ENCODE measurements at places on chromosomes 1 and 21.

DNA sequence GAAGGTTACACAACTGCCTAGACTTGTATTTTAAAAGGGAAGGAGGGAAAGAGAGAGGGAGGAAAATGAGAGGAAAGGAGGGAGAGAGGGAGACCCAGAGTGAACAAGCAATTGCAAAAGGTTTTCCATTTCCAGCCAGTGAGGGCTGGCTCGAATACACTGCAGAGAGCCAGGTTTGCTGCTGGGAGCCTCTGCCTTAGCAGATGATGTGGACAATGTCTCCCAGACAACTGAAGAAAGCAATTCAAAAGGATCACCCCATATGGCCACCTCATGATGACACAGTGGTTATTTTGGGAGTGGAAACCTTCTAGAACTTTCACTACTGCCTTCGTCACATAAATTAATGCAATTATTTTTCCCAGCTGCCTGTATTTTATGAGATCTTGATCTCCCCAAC lies 86.4 kb downstream of the BCAR3 start:
- DNase-seq = no peak

GRCh38 chr1:116024626-116025025 lies 48.3 kb downstream of the SLC22A15 start:
- DNase-seq = no peak

- DNase-seq = no peak
Observed at GRCh38 chr1:189289346-189289745, 1188.3 kb downstream of the BRINP3 start.

DNA sequence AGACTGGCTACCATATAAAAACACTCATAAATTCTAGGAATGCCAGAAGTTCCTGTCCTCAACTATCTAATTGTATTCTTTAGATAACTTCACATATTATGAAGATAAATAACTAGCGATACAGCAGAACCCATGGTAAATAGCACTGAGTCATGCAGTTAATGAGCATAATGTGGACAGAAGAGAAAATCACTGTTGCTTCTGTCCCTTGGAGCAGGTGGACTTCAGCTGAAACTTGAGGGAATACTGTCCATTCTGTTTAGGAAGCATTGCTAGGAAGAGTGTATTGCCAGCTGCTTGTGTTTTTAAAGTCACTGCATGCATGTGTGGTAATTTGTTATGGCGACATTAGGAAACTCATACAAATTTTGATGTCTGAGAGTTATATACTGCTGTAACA lies 854.4 kb downstream of the LTN1 start:
- no peak for DNase-seq

DNA sequence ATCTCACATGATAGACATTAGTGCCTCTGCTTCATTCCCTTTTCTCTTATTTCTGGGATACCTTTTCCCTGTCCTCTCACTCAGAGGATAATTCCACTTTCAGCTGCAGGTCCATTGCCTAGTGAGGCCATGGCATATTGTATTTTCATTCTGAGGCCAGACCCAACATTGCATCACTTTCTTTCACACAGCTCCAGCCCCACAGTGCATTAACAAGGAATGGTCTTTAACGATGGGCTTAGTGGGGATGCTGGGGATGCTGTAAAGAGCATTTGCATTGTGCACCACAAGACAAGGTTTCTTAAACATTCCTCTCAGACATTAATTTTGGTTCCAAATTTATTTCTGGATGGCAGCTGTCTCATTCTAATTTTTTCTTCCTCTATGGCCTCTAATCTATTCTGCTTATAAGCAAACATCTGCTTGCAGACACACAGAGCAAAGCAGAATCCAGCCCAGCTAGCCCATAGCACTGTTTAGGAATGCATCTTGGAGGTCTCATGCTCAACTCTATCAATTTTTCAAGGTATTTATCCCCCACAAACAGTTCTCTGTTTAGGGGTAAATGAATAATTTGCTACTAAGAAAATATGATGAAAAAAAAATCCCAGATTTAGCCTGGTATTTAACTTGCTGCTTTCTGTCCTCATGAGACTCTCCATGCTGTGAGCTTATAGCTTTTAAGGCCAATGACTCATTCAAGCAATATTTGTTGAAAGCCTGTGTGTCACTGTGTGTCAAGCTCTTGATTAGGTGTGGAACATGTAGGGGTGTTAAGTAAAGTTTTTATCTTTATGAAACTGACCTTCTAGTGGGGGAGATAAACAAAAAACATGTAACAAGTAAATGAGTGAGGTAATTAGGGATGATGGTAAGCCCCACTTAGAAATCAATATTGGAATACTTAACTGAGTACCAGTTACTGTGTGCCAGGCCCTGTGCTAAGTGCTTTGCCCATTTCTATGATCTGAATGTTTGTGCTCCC lies 44.5 kb upstream of the CCDC190 start:
- DNase-seq = no peak

GRCh38 chr1:93829061-93829460 lies 49.9 kb downstream of the DNTTIP2 start:
- no peak for DNase-seq

GRCh38 chr1:41581216-41582003 lies 96.9 kb upstream of the EDN2 start:
- no peak for DNase-seq

- DNase-seq = no peak
Observed at GRCh38 chr1:83077411-83077810, 921.5 kb downstream of the TTLL7 start.

DNA sequence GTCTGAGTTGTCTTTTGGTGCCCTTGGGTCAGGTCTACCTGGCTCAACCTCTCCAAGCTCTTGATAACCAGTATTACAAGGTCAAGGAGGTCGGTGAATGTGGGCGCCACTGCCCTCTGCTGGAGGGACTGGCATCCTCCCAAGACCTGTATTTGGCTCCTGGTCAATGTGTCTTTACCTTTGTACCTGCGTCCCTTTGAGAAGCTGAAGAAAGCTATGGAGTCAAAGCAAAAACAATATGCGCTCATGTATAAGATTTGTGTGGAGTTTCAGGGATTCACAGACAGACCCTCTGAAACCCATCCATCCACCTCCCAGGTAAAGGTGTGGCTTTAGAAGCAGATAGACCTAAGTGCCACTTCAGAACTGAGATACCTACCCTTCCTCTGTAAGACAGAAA lies 61.8 kb upstream of the NBL1 start:
- DNase-seq = peak; percentile 65

- no peak for DNase-seq
Observed at GRCh38 chr1:156571261-156571852, 1.0 kb downstream of the IQGAP3 start.

GRCh38 chr1:154386643-154387352 lies 18.3 kb upstream of the IL6R start:
- DNase-seq = peak; percentile 57

DNA sequence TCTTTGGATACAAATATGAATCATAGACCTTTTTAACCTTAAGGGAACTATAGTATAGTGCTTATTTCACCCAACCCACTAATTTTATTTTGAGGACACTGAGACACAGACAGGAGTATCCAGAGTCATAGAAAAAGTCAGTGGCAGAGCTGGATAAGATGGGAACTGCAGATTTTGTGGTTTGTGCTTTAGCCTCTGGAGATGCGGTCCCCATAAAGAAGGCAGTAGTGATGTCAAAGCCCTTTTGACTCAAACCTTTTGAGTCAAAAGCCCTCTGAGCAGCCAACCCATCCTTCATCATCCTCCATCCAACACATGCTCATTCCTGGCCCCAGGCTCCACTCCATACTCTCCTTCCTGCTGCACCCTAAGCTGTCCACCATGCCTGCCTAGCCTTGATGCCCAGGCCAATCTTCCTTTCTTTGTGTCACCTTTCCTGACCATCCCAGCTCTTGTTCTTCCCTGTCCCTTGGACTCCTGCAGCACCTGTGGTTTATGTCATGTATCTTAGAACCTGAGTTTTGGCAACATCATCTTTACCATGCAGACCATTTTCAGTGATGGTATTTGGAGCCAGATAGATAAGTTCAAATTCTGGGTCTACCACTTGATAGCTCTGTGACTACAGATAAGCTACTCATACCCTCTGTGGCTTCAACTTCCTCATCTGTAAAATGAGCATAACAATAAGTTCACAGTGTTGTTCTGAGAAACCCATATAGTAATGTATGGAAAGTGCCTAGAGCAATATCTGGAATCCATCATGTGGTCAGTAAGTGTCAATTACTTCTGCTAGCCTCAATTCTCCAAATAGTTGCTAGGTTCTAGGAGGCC lies 20.1 kb downstream of the SLAMF1 start:
- DNase-seq = no peak

DNA sequence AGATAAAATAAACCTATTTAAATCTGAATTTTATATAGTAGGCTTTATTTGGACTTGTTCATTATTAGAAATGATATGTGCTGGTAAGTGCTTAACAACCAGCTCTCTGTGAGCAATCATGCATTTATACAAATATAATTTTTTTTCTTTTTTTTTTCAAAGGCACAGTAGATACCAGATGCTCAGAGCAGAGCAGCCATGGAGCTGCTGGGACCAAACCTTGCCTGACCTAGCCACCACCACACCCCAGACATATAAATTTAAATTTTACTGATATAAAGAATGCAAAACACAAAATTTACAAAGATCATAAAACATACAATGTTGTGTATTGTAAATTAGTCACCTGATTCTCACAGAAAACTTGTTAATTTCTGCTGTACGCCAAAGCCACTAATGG lies 290.6 kb downstream of the SDCCAG8 start:
- no peak for DNase-seq

DNA sequence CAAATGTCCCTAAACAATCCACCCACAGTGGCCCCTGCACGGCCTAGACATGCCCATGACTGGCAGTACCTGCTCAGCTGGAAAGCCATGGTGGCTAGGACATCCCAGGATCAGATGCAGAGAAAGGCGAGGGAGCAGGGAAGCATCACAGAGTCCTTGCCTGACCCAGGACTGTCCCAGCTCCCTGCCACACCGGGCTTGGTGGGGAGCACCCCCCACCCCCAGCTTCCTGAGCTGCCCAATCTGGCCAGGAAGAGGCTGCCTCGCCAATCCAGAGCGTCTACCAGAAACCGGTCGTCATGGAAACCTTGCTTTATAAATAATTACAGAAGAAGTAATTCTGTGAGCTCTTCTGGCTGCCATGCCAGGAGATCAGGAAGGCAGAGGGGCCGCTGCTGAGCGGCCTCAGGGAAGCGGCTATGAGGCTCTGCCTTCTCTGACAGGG lies 34.8 kb downstream of the ACOT7 start:
- no peak for DNase-seq

DNA sequence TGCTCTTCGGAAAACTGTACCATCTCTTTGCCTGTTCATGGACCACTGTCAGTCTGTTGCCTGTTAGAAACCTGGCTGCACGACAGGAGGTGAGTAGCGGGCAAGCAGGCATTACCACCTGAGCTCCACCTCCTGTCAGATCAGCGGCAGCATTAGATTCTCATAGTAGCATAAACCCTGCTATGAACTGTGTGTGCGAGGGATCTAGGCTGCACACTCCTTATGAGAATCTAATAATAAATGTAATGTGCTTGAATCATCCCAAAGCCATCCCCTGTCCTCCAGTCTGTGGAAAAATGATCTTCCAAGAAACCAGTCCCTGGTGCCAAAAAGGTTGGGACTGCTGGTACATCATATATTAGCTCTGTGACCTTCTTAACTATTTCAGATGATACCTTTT lies 110.0 kb downstream of the SMYD3 start:
- no peak for DNase-seq

GRCh38 chr1:160579216-160579701 lies at the start of gene CD84:
CD84 (minus strand) TSS chr1:160579496; CDS start chr1:160579437, 59 bp downstream.
- DNase-seq = no peak

DNA sequence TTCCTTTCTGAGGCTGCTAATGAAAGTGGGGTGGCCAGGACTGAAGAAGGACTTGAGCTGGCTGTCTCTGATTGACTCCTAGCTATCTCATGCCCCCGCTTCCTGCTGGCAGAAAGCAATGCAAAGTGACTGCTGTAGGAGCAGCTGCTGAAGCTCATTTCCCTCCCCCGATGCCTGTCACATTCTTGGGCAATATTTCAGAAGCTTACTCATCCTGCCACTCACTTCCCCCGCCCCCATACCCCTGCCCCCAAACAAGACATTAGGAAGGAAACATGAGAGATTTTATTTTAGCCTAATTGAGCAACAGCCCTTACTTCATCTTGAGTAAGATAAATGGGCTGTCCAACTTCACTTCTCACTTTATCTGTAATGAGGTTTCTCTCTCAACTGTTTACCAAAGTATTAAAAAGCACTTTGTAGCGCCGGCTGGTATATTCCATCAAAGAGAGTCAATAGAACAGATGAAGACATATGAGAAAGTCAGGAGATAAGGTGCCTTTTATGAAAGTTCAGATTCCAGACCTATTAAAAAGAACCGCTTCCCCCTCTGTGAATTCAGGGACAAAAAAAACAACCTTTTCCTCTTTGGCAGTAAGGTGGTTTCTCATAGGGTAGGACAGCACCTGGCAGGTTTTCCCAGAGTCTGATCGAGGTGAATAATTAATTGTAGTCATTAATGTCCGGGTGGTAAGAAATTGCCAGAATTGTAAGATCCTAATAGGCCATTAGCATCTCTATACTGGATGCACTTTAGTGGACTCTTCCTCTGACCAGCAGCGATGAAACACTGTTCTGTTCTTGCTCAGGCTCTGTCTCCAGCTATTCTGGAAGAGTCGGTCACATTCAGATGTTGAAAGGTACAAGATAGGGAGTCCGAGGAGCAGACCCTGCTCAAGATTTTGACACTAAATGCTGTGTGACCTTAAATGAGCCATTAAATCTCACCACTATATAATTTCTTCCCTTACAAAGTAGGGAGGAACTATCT lies 70.2 kb downstream of the SH3GLB1 start:
- no peak for DNase-seq

DNA sequence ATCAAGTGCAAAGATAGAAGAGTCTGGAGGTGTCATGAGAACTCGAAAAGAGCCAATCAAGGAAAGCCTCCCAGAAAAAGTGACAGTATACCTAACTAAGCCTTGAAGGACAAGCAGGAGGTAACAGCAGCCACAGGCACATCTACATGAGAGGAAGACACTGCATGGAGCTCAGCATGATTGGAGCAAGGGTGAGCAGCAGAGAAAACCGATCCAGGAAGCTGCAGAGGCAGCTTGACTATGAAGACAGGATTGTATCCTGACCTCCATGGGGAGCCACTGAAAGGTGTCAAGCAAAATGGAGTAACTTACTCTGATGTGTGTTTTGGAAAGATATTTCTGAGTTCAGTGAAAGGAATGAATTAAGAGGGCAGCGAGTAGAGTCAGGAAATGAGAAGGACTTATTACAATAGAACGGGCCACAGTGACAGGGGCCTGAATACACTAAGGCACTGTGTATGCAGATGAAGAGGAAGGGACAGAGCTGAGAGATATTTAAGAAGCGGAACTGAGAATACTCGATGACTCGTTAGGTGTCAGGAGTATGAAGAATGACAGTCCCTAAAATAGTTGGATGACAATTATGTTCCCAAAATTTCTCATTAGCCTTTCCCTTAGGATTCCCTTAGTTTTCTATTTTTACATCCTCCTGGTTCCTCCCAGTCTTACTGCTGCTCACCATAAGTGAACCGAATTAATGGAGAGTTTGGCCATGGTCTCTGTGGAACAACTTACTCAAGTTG lies 139.3 kb upstream of the NFIA start:
- DNase-seq = no peak
